ENCODE measurements at places on chromosomes 16 and 17.

DNA sequence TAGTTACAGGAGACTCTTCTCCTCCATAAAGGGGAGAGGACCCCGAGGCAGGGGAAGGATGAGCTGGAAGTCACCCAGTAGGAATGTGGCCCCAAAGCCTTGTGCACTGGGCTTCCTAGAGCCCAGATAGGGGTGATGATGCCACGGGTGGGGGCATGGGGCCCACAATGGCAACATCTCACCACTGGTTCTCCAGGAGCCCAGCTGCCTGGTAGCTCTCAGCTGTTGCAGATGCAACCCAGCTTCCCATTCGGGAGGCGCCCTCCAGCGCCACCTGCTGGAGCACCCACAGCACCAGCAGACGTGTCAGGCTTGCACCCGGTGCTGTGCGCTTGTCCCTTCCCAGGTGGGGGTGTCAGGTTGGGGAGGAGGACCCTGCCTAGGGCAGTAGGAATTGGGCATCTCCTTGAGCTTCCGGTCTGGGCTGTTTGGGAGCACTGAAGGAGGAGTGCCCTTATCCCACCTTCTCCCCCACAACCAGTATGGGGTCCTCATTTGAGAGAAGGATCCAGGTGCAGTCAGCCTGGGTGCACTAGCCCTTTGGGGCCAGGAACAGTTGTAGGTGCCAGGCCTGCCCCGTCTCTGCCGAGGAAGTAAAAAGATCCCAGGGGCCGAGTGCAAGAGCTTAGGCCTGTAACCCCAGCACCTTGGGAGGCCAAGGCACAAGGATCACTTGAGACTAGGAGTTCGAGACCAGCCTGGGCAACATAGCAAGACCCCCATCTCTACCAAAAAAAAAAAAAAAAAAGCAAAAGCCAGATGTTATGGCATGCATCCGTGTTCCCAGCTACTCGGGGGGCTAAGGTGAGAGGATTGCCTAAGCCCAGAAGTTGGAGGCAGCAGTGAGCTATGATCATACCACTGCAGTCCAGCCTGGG, 14.4 kb downstream of the CDIPT start:
- DNase-seq, result peak; percentile 66

DNA sequence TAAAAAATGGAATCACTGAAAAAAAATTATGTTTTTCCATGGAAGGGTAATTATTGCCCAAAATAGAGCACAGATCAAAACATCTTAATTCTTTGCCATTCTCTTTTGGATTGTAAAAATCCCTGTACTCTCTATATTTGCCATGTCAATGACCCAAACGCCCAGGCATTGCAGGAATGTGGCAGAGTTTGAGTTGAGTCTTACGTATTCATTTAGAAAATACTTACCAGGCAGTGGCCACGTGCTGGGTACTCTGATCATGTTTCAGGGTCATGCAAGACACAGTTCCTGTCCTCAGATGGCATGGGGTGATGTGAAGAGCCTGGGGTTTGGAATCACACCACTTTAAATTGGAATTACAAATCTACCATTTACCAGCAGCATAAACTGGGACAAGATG, 267.7 kb downstream of the ABCC12 start:
- DNase-seq, result no peak

GRCh38 chr17:27780092-27780827, 20.1 kb downstream of the NOS2 start:
- DNase-seq, result no peak

GRCh38 chr17:28196636-28197035, 122.4 kb upstream of the TMEM97 start:
- DNase-seq, result no peak

GRCh38 chr16:86072328-86073102, 173.6 kb downstream of the IRF8 start:
- DNase-seq, result peak; percentile 17

- DNase-seq, result no peak
Observed at GRCh38 chr17:13843862-13844635, 225.3 kb upstream of the COX10 start.

GRCh38 chr17:17836818-17837379, at the start of gene SREBF1:
Gene SREBF1, minus strand, starts transcription at chr17:17836986. Its CDS starts 169 bp downstream, at chr17:17836817.
- peak; percentile 41 for DNase-seq

GRCh38 chr16:82340531-82340930, 170.5 kb upstream of the MPHOSPH6 start:
- DNase-seq, result no peak

- DNase-seq, result no peak
Observed at GRCh38 chr17:73156887-73157520, 7.8 kb upstream of the SSTR2 start.

GRCh38 chr16:23274968-23275367, 27.1 kb upstream of the SCNN1B start:
- no peak for DNase-seq

DNA sequence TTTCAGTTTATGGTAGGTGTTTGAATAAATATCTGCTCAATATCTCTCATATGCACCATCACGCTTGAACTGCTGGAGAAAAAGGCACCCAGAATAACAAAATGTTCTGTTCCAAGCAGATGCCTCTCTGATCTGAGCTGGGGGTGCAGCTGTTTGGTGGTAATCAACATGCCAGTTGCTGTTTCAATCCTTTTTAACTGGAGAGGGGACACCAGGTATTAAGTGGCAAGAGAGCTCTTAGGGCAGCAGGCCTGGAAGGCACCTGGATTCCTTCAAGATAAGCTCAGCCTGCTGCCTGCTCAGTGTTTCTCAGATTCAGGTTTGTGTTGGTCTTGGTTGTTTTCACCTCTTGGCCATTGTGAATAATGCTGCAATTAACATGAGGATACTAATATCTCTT, 27.2 kb upstream of the VAT1L start:
- no peak for DNase-seq

DNA sequence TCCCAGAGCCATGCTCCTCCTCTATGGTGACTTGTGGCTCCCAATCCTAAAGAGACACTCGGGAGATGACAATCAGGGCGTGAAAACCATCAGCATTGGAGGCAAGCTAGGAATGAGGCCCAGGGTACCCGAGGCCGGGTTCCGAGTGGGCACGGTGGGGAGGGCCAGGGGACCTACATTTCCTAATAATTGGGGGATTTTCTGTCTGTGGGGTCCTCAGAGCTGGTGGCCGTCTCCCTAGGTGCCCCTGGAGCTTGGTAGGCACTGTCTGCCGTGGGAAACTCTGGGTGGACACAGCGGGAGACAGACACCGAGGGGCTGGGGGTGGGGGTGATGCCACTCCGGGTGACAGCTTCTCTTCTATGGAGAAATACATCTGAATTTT, 312.5 kb upstream of the TNRC6C start:
- no peak for DNase-seq

- no peak for DNase-seq
Observed at GRCh38 chr17:12492450-12492849, 173.2 kb upstream of the MYOCD start.

DNA sequence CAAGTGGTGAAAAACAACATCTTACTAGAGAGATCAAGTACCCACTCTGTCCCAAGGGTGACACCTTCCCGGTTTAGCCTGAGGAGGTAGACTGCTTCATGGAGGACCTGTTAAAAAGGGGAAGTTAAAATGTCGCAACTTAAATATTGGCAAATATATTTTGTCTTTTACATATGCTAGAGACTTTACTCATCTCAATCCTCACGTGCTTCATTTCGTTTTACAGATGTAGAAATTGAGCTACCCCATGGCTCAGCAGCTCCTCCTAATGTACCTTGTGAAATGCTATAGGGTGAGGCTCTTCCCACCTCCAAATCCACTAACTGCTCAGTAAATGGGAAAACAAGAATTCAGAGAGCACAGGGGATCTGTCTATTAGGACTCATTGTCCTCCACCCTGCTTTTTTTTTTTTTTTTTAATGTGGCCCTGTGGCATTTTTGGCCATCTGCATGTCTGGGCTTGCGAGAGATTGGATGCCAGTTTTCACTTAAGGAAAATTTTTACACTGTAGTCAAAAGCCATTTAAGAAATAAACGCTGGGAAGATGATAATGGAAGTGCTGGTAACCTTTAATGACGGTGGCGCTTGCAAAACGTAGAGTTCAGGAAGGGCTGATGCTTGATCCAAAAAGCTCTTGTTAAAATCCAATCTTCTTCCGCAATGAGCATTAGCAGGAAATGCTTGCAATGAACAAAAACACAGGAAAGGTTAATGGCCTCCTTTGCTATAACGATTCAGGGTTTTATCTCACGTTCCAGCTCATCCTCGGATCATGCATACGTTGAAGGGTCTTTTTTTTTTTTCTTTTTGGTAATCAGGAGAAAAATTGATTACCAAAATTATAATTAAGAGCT, 39.8 kb downstream of the HSBP1 start:
- DNase-seq, result no peak

DNA sequence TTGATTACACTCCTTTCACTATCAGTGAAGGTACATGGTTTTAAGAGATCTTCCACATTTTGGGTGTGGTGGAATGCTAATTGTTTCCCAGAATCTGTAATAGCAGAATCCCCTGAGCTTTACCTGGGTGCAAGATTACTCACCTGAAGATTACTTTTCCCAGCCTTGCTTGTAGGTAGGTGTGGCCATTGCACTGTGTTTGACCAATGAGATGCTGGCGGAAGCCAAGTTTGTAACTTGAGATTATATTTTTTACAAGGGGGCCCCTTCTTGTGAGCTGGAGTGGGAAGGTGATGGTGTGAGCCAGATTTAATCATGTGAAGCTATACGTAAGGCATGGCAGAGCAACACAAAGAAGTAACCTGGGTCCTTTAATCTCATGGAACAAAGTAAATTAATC, 294.3 kb downstream of the TOX3 start:
- DNase-seq, result no peak

DNA sequence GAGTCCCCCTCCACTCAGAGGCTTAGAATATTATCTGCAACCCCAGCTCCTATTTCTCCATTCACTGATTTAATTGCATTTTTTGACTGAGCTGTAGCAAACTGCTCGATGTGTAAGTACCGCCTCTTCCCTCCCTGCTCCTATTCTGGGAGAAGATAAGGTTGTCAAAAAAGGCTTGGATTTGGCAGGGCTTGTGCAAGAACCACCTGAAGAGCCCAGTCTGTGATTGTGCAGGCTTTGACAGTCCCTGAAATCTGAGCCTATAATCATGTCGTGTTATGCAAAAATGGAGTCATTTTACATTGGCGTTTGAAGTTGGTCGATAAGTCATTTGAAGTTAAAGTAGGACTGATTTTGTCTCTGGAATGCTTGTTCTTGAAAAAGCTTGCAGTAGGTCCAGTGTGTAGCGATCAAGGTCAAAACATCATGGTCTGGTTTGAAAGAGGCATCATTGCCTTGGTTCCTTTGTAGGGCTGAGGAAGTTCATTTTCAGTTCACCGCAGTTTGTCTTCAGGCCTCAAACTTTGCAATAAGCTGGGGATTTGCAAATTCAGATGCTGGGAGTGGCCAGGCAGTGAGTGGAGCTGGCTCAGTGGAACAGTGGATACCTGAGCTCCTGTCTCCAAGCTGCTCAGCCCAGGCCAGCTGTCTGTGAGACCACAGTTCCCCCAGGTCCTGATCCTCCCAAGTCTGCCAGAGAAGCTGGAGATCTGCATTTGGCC, 68.8 kb downstream of the KATNIP start:
- DNase-seq, result no peak

- DNase-seq, result no peak
Observed at GRCh38 chr17:77136420-77136767, 4.4 kb upstream of the SEC14L1 start.

DNA sequence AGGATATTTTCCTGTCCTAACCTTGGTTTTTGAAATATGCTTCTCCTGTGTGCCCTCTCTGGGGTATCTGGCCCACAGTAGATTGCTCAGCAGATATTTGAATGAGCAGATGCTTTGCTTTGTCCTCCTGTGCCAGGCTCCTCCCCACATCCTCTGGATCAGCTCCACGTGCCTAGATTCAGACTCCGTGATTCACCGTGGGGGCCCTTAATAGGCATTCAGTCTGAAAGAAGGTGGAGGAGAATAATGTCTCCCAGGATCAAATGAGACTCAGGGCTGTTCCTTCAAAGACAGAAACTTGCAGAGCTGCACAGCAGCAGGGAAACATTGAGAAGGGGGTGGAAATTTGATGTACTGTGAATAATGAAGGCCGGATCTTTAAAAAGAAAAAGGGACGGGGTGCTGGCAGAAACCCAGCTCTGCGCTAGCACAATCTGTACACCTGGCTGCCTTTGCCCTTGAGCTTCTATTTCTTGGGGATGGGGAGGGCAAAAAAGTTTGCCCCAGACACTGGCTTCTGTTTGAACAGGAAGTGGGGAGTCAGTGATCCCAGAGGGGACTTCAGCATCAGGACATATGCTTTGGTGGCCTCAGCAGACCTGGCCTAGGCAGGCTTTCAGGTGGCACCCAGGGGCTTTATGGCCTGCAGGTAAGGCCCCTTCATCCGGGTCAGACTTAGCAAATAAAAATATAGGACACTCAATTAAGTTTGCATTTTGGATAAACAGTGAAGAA, 15.9 kb upstream of the SLC12A3 start:
- DNase-seq, result no peak

DNA sequence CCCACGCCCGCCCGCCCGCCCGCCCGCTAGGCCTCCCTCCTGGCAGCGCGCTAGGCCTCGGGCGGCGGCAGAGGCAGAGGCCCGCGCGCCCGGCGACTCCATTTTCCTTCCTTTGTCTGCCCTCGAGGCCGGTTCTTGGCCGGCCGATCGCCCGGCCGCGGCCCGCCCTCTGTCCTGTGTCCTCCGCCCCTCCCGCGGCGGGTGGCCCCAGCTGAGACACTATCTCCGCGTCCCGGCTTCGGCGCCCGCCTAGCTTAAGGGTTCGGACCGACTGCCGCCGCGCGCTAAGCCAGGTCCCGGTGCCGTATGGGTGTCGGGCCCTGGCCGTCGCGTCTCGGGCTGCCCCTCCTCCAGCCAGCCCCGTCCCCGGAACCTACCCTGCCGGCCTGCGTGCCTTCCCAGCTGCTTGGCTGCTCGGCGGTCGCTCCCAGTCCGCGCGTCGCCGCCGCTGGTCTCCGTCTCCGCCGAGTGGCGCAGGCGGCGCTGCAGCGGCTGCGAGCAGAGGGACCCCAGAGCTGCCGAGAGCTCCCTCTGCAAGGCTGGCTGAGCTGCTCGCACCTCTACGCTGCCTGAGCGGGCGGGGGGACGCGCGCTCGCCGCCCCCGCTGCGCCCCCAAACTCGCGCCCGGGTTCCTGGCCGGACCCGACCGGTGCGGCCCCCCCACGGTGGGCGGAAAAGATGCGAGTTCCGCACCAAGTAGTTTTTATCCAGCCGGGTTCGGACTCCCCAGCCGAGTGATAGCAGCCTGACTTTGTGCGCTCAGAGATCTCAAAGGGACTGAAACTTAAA, 787 bp downstream of the CTCF start:
- DNase-seq, result peak; percentile 42
